CD4-positive, alpha-beta T cell treated with Interferon alpha-2 for 1 hour (primary cell): ENCODE measurements at places on chromosomes 7 and 10.

DNA sequence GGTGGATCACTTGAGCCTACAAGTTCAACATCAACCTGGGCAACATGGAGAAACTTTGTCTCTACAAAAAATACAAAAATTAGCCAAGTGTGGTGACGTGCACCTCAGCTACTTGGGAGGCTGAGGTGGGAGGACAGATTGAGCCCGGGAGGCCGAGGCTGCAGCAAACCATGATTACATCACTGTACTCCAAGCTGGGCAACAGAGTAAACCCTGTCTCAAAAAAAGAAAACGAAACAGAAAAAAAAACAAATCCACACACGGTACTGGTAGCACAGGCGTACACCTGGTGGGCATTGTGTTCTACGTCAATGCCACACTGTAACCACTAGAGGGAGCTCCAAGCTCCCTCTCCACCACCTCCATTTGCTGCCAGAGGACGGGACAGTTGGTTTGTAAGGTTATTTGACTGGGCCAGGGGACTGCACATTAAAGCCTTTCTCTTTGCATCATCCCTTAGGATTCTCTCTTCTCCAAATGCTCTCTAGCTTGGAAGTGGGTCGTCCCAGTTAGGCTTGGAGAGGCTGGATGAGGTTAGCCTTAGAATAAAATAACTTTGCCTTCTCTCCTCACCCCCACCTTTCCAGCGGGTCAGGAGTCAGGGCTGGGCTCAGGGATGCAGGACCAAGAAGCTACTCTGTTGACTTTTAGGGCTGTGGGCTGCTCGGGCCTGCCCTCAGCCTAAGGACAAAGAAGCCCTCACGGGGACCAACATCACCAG is 130.8 kb downstream of the SORBS1 start:
- DNase-seq, result peak; percentile 44

GRCh38 chr7:111820621-111821020 is 258.3 kb upstream of the IMMP2L start:
- DNase-seq, result no peak

DNA sequence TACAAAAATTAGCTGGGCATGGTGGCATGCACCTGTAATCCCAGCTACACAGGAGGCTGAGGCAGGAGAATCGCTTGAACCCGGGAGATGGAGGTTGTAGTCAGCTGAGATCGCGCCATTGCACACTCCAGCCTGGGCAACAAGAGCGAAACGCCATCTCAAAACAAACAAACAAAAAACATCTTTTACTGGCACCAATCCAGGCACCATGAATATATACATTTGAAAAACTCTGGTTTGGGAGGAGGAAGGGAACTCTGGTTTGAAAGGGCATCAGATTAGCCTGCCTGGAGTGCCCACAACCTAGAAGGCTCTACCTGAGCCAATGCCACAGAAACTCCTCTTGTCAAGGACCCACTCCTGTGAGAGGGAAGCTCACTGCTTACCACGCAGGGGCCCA is 15.9 kb downstream of the POLL start:
- no peak for DNase-seq

DNA sequence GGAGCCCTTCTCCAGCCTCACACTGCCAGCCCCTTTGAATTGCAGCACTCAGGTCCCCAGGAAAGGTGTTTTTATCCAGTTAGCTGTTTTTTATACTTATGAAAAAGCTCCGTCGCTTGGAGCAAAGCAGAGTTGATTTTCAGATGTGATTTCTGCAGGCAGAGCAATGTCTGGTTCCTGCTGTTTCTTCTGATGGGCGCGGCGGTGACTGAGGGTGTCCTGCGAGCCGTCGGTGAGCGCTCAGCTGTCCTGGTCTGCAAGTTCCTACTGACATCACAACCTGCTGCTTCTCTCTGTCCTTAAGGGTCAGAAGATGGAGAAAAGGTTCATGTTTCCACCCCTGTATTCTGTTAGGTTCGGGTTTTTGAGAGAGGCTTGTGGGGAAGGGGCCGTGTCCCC is 109.6 kb upstream of the FAM20C start:
- no peak for DNase-seq

DNA sequence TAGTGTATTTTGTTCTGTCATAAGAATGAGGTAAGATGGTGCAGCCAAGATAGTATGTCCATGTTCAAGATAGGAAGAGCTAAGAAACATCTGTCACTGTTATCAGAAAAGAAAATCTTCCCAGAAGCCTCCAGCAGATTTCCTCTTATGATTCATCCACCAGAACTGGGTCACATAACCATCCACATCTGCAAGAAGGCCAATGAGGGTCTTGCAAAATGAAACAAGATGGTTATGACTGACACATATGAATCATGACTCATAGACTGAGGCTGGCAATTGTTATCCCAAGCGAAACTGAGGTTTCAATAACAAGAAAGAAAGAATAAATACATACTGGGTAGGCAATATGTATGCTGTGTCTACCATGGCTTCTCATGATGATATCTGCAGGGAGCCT is 30.3 kb downstream of the CCNJ start:
- no peak for DNase-seq

- no peak for DNase-seq
These were observed 1.5 kb downstream of the CRPPA start for GRCh38 chr7:16419859-16420258.

GRCh38 chr10:121680879-121681655 is 82.8 kb upstream of the FGFR2 start:
- DNase-seq, result no peak

DNA sequence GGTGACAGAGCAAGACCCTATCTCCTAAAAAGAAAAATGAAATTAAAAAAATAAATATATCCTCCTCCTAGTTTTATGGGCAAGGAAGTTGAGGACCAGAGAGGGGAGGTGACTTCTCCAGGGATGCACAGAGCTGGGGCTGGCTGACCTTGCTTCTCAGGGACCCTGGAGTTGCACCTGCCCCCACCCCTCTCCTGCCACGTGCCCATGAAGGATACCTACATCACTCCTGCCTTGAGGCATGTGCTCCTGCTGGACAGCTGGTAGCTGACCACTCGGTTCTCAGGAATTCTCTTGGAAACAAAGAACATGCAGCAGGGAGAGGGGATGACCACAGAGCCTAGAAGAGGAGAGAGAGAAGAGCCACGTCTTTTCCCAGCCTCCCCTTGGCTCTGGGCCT is 522 bp downstream of the CCL24 start:
- DNase-seq, result no peak

DNA sequence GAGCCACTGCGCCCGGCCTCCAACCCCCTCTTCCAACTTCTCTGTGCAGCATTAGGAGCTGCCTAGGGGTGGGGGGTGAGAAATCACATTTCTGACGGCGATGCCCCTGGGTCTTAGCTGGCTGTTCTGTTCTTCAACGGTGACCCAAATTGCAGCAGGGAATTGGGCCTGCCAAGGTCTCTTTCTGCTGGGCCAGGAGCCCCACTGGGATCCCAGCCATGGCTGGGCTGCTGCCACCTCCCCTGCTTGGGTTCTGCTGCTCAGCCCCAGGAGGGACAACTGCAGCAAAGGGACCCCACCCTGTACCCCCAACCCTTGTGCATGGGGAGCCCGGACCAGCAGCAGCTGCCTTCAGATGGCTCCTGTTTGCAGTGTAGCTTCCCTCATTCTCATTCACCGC is 43.7 kb upstream of the GNA12 start:
- DNase-seq, result no peak

- DNase-seq, result peak; percentile 19
These were observed 70.8 kb upstream of the ASAH2 start for GRCh38 chr10:50322077-50322476.

DNA sequence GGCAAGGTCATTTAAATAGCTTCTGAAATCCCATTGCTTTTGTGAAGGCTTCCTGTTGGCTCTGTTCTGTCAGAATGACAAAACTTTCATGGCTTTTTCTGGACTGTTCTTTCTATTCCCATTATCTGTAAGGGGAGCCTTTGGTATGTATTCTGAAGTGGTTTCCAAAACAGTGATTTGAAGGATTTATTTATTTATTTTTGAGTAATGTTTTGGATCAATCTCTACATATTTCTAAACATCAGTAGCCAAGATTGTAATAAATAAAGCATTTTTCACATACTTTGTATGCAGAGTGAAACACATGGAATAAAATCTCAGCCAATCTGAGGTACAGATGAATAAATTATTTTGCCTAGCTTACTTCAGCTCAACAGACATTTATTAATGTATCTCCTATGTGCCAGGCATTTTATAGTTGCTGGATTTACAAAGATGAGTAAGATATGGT is 121.1 kb downstream of the BBS9 start:
- no peak for DNase-seq

DNA sequence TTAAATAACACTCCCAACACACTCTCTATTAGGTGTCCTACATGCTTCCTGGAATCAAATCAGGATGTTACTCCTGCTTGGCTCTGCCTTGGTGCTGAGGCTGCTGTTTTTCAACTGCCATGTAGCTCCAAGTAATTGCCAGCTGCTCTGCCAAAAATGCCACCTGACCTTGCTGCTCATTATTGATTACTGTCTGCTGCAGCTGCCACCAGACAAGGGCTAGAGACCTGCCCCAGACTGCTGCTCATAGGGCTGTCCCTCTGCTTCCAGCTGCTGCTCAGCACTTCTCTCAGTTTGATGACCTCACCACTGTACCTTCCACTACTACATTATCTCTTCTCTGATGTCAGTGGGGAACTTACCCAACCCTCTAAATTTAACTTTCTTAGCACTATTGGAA is 102.5 kb downstream of the PCLO start:
- no peak for DNase-seq

DNA sequence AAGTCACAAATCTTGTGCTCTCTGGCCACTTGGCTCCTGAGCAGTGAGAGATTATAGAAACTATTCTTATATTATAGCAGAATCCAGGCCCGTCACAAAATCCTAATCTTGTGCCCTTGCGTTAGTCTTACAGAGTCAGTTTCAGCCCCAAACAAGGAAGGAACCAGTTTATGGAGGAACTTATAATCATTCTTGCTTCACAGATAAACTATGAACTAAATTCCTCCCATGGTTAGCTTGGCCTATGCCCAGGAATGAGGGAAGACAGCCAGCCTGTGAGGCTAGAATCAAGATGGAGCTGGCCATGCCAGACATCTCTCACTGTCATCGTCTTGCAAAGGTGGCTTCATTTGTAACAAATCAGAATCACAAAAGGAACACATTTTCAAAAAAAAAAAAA is 199.7 kb upstream of the PITRM1 start:
- DNase-seq, result no peak

DNA sequence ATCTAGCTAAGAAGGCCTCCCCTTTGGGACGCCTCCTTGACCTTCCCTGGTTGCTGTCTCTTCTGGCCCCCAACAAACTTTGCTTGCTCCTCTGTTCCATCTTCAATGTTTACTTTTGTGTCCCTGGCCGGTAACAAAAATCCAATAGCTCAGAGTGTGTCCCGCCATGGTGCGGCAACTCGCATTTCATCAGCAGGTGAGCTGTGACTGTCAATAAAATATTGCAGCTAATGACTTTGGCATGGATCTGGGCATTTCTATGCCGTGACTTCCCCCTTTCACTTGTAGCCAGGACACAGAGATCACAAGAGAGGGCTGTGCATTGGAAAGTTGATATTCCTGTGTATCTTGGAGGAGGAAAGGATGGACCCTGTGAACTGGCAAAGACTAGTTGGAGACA is 317.6 kb downstream of the RPS24 start:
- DNase-seq, result no peak

- no peak for DNase-seq
These were observed 45.7 kb upstream of the ARID5B start for GRCh38 chr10:61855771-61856170.

GRCh38 chr7:44471436-44471835 is 19.0 kb downstream of the NUDCD3 start:
- no peak for DNase-seq

DNA sequence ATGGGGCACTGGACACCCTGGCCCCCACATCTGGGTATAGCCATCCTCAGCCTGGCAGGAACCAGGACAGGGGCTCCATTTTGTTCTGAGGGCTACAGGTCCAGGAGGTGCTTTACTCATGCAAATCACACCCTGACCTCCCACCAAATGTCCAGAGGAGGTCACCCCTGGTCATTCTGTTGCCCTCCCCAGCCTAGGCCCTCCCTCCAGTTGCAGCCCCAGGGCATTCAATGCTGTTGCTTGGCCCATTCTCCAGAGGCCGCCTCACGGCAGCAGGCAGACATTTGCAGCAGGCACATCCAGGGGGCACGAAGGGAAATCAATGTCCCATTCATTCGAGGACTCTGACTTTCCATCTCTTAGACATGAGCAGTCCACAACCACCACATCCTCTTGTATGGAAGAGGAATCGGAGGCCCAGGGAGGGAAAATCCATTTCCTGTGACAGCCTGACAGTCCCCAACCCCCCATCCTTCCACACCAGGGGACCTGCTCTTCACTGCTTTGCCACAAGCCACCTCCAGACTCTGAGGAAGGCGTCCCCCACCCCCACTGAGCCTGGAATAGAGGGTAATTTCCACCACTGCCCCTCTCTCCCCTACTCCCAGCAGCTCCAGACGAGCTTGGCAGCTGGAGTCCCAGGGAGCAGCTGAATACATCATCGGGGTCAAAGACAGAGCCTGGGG is 76.2 kb upstream of the UNC5B start:
- no peak for DNase-seq

- no peak for DNase-seq
These were observed 95.3 kb downstream of the GALNT11 start for GRCh38 chr7:152120776-152121175.

DNA sequence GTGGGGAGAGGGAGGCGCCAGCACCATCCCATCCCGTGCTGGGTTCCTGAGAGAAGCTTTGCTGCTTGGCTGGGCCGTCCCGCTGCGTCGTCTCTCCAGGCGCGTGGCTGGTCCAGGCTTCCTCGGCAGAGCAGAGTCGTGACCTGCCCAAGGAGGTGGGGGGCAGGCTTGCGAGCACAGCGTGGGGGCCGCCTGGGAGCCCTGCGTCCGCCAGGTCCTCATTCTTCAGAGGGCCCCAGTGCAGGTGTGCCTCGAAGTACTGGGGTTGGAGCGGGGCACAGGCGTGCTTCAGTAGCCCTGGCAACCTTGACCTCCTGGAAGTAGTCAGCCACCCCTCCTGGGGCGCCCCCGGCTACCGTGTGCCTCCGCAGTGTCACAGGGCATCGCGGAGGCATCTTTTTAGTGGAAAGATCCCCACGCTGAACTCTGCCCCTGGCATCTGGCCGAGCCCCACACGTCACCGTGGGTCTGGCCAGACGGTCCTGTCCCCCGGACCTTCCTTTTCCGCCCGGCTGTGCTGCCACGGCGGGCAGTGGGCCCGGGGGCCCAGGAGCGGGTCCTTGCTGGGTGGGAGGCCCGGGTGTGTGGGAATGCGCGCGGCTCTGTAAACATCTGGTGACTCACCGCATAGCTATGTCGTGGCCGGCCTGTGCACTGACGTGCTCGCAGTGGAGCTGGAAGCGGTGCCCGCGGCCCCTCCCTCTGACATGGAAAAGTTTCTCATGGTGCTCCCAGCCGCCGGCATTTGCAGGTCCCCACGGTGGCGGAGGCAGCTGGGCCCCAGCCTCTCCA is 6.4 kb downstream of the MAFK start:
- DNase-seq, result no peak

DNA sequence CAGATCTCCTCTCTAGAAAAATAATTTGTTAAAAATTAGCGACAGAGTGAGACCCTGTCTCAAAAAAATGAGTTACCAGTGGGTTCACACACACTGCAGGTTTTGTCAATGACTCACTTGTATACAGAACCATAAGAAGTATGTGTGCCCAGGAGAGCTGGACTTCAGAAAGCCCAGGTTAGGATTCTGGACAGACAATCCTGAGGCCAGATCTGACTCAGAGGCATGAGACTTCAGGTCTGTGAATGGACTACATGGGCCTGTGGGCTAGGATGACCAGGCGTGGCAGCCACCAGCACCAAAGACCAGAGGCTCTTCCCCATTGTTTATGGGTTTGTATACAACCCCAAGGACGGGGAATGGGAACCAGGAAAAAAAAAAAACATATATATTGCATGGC is 9.3 kb upstream of the ZNF438 start:
- DNase-seq, result no peak
